ENCODE measurements at places on chromosomes 13 and 19. TPM values are rescaled to one million over a fixed set of nuclear protein-coding genes. Genes with fewer than 3 reads are reported as not detected.

RAB3D gene
- 6.7 TPM for total RNA-seq

DNA sequence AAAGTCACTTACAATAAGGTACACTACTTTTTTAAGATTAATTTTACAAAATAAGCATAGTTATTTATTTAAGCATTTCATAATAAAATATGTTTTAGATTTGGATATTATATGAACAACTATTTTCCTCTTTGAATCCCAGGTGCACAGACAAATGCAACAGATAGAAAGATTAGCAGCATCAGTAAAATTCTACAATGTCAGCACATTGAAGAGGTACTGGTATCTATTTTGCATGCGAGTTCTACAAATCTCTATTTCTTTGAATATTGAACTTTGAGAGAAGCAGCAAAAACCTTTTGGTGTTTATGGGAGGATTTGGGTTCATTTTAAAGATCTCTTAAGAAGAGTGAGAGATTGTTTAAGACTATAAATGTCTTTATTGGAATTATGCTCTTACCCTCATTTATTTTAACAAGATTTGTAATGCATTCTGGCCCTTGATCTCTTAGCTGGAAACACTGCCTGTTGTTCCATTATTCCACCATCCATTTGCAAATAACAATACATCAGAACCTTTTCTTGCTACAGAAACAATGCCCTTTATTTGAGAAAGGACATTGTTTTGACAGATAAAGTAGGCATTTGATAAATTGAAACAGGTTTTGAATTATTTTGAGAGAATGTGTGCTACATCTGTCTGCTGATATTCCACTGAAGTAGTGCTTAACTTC is 558.8 kb upstream of the KLHL1 start:
- no peak for DNase-seq

- DNase-seq = no peak
Measured at GRCh38 chr13:22118158-22118557, 447.3 kb downstream of the FGF9 start.

DNA sequence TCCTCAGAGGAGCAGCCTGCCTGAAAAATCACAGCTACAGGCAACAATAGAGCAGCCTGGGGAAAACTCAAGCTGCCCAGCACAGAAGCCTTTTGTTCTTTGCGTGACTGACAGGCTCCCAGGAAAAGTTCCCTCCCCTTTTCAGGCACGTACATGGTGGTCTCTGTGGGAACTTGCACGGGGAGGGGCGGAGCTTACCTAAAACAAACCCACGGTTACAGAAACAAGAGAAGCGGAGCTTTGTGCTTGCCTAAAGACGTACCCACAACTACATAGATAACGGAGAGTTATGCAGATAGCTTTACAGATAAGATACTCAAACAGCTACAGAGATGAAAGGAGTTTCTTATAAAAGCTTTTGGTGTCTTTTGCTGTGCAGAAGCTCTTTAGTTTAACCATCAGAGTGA is 11.4 kb downstream of the ETFB start:
- DNase-seq = peak; percentile 87

GRCh38 chr13:99883805-99884204 is 87.8 kb downstream of the ZIC5 start:
- DNase-seq = no peak

PODNL1 gene
- 12.6 TPM for total RNA-seq

DNA sequence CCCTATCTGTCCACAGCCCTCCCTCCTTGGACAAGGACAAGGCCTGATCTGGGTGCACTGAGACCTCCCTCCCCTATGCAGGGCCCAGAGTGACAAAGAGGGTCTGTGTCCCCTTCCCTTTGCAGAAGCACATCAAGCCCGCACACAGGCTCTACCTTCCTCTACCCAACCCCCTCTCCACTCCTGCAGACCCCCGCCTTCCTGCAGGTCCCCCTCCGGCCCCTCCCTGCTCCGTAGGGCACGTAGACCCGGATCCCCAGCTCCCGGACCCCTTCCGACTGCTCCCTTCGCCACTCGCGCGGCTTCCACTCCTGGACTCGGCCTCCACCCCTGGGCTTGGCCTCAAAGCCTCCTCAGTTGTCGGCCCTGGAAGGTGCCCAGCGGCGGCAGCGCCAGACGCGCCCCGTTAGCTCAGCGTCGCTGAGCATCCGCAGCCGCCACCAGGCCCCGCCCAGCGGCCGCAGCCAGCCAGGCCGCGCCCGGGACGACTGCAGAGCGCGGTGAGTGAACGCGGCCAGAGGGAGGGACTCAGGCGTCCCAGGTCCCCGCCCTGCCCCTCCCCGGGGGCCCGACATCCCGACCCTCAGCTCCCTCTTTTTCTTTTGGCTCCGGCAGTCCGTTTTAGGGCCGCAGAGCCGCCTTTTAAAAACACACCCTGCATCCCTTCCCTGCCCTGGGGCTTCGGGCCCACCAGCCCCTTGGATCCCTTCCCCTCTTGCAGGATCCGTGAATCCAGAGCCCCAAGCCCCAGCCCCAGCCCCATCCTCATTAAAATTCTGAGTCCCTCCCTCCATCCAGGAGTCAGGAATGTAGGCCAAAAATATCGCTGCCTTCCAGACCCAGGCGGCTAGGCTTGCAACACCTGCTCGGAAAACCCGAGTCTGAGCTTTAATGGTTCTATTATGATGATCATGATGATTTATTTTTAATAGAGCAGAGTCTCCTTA is 1.5 kb upstream of the MYADM start:
- peak; percentile 57 for DNase-seq
